NCI-H1105 treated with DMSO at 0.1 percent for 48 hours (cell line): ENCODE measurements at places on chromosomes 13 and 19.

DNA sequence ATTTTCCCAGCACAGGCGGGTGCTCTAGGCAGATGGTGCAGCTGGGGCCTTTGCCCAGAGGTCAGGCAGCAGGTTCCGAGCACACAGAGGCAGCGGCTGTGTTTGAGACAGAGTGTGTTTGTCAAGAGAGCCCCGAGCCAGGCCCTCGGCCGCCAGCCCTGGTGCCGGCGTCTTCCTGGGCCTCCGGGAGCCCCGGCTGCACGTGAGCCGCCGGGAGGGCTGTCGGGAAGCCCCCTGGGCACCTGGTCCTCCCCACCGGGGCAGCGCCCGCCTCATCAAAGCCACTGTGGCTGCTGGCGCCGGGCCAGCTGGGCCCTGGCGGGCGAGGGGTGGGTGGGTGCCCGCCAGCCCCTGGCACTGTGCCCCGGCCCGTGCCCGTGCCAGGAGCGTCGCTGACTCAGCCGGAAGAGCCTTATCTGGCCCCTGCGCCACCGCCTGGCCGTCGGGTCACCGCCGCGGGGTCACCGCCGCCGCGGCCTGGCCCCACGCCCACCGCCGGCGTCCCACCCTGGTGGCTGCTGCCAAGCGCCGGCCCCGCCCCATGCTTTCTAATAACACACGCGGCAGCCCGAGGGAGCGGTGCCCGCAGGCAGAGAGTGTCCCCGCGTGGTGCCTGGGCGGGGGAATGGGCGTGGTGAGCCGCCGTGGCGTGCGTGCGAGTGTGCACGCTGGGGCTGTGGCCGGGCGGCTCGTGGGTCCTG is 14.9 kb downstream of the ARID3A start:
- DNase-seq: peak; percentile 89

DNA sequence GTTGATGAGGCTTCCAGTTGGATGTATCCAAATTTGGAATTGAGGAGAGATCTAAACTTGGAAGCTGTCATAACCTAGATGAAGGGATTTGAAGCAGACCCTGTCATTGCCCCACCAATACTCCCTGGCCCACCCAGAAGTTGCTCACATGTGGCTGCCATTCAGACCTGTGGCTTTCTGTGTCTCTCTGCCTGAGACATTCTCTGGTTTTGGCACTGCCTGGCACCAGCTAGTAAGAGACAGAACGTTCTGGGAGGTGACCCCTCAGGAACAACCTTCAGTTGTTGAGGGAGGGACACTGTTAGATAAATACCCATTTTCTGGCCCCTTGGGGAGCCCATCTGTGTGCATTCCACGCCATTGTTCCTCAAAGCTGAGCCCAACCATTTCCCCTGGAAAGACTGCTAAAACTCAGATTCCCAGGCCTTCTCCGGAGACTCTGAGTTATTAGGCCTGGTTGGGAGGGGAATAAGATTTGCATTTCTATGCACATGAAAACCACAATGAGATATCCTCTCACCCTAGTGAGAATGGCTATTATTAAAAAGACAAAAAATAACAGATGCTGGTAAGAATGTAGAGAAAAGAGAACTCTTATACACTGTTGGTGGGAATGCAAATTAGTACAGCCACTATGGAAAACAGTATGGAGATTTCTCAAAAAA is 290.4 kb downstream of the TSHZ3 start:
- no peak for DNase-seq

GRCh38 chr13:96772426-96772825 is 221.8 kb downstream of the OXGR1 start:
- no peak for DNase-seq

DNA sequence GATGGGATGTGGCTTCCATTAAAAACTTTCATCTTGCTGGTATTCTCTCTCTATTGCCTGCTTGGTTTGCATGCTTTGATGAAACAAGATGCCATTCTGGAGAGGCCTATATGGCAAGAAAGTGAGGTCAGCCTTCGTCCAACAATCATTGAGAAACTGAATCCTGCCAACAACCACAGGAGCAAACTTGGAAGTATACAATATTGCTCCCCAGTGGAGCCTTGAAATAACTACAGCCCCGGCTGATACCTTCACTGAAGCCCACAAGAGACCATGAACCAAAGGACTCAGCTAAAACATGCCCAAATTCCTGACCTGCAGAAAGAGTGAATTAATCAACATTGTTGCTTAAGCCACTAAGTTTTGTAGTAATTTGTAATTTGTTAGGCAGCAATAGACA is 82.5 kb upstream of the FGF14 start:
- DNase-seq: no peak

- no peak for DNase-seq
Measured at GRCh38 chr19:31014668-31015067, 334.6 kb downstream of the TSHZ3 start.

GRCh38 chr13:102707467-102707866 is 12.6 kb upstream of the METTL21C start:
- peak; percentile 79 for DNase-seq

GRCh38 chr13:34943436-34944273 is 1.6 kb downstream of the NBEA start:
- DNase-seq: no peak

DNA sequence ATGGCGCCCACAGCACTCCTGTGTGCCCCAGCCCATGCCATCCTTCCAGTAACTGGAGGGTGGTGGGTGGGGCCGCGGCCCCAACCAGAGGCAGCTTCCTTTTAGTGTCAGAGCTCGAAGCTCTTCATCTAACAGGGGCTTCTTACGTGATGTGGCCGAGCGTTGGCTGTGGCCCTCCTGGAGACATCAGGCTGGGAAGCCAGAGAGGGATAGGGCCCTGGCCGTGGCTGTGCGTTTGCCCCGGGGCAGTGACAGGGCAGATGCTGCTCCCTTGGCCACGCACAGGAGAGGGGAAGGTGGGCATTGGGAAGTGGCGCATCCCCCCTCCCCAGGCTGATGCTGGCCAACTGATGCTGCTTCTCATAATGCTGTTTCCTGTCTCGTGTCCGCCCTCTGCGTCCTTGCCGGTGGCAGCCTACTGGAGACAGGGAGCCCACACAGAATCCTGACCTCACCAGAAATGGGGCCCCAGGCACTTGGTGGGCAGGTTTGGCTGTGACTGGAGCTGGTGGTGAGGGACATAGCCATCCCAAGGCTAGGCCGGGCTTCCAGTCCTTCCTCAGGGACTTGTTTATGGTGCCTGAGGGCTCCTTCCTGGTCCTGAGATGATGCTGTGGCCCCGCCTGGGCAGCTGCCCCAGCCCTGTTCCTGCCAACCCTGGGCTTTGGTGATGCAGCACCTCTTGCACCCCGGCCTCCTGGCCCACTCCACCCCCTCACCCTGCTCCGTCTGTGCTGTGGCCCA is 34.3 kb downstream of the ATP4B start:
- no peak for DNase-seq

DNA sequence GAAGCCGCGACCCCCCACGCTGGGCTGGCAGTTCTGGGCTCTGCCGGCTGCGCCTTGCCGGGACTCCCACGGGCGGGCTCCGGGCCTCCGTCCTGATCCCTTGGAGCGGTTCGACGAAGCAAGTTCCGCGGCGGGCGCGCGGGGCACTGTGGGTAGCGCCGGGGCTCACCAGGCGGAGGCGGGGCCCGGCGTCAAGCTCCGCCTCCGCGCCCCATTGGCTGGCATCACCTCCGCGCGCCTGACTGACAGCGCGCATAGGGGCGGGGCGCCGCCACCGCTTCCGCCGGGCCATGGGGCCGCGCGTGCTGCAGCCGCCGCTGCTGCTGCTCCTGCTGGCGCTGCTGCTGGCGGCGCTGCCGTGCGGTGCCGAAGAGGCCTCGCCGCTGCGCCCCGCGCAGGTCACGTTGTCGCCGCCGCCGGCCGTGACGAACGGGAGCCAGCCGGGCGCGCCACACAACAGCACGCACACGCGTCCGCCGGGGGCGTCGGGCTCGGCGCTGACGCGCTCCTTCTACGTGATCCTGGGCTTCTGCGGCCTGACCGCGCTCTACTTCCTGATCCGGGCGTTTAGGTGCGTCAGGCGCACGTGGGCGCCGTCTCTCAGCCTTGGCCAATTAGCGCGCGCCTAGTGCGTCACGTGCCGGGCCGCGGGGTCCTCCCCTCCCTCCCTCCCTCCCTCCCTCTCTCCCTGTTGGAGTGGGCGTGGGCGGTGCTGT is at the start of gene FAM174C:
FAM174C (plus strand) TSS at position 271 of the 716 bp plus-strand sequence; CDS start at position 291, 20 bp downstream.
- peak; percentile 92 for DNase-seq

DNA sequence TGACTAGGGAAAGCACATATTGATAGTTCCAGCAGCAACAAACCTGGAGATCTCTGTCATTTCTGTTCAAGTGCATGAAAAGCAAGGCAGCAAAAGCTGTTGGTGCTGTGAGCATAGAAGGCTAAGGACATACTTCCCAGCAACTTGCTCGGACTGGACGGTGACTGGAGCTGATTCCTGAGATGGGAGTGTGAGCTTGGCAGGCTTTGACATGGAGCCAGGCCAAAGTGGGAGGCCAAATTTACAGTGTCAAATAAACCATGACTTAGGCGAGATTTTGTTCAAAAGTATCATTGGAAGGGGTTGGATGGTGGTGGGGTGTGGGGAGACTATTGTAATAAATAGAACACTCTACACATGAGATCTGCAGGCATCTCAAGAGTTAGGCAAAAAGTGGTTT is 5.9 kb upstream of the ARGLU1 start:
- no peak for DNase-seq

GRCh38 chr19:56141417-56141993 is 418 bp downstream of the ZNF444 start:
- no peak for DNase-seq

DNA sequence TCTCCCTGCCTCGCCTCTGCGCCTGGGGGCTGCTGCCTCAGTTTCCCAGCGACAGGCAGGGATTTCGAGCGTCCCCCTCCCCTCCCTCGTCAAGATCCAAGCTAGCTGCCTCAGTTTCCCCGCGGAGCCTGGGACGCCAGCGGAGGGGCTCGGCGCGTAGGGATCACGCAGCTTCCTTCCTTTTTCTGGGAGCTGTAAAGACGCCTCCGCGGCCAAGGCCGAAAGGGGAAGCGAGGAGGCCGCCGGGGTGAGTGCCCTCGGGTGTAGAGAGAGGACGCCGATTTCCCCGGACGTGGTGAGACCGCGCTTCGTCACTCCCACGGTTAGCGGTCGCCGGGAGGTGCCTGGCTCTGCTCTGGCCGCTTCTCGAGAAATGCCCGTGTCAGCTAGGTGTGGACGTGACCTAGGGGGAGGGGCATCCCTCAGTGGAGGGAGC is 722 bp upstream of the ICAM1 start:
- DNase-seq: no peak
